Right forelimb (tissue), 1 donor: ENCODE measurements at places on chromosomes 6 and 20.

DNA sequence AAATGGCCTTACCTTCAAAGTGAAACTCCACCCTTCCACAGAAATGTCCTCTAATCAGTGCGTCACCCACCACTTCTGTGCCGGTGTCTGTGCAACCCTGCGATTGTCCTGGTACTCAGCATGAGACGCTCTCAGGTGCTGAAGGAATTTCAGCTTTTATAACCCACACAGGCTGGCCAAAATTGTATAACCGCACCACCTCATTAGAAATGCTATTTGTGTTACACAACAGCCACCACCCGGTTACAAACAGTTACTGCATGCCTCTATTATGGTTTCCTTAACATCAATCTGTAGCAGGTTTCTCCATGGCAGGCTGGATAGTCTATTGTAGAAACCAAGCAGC is 51.5 kb downstream of the SLC23A2 start:
- no peak for DNase-seq

DNA sequence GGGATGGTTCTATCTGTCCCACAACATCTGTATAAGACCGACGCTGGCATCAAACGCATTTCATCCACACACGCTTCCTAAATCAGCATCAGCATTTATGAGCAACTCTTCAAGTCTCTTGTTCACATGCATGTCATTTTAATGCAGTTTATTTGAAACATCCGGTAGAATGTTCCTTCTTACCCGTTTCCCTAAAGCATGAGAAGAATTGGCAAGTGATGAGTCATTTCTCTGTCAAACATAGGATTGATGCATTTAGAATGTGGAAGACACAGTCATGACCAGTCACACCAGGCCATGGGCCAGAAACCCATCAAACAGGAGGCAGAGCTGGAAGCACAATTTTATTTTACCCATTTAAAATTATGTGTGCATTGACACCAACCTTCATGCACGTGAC is 122.8 kb downstream of the UST start:
- DNase-seq, result no peak

- DNase-seq, result no peak
Observed at GRCh38 chr20:57802765-57803507, 93.1 kb upstream of the PMEPA1 start.

DNA sequence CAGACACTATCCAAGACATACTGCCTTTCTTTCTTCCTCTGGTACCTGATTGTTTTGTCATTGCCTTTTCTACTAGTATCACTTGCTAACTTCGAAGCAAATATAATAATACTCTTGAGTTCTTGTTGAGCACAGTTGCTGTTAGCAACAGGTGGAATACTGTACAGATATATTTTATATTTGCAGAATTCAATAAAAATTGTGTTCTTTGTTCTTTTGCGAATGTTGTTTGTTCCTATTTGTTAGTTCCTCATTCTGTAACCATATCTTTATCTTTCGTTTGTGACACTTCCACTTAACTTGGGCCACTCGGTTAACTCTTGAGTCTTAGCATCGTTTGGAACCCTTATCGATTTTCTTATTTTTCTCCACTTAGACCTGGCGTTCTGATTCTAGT is 868 bp downstream of the CYB5R4 start:
- DNase-seq, result no peak

- DNase-seq, result no peak
Observed at GRCh38 chr6:156852858-156853216, 75.7 kb downstream of the ARID1B start.

GRCh38 chr6:57075092-57075491 is 14.9 kb upstream of the ZNF451 start:
- DNase-seq, result no peak

- DNase-seq, result no peak
Observed at GRCh38 chr6:134295953-134296553, 21.9 kb downstream of the SGK1 start.

GRCh38 chr6:131789219-131789618 is 18.6 kb upstream of the ENPP1 start:
- DNase-seq, result no peak

GRCh38 chr20:44247131-44247571 is at the start of gene GDAP1L1:
TSS of gene GDAP1L1 (plus strand) at chr20:44247308. CDS start at chr20:44247335, 27 bp downstream.
- DNase-seq, result no peak

DNA sequence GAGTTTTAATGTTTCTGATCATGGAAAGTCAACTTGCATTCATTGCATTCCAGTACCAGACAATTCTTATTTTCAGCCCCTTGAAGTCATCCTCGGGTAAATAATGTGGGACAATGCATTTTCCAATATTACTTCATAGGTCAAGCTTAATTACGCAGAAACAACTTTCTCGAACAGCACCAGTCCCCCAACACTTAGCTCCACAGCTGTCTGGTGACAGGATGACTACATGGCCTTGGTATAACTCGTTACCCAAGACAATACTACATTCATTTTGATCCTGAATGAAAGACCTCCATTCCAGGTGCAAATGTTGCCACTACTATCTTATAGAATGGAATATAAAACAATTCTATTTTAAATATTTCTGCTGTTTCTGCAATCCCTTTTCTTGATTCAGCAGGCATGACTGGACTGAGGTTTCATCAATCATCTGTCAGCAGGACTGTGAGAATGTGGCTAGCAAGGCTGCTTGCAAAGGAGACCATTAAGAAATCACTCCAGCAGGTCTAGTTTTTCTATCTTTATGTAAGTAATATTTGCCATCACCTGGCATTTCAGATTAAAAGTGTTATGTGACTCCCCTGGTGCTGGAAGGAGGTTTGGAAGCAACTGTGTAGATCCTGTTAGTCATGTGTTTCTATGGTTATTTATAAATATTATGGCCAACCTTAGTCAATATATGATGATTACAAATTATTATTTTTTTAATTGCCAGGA is 147.9 kb downstream of the HAO1 start:
- no peak for DNase-seq

DNA sequence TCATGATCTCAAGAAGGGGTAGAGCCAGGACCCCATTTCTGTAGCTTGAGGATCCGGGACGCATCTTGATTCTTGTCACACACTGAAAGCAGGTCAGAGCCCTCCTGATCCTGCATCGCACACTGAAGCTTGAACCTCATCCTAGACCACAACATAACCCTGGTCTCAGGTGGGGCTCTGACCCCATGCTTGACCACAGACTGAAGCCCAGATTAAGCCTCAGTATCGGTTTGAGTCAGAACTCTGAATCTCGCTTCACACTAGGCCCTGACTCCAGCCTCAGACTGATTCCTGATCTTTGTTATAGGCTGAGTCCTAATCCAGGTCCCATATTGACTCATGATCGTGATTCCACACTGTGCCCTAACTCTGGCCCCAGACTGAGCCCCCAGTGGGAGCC is 8.5 kb upstream of the RSPO4 start:
- DNase-seq, result no peak

DNA sequence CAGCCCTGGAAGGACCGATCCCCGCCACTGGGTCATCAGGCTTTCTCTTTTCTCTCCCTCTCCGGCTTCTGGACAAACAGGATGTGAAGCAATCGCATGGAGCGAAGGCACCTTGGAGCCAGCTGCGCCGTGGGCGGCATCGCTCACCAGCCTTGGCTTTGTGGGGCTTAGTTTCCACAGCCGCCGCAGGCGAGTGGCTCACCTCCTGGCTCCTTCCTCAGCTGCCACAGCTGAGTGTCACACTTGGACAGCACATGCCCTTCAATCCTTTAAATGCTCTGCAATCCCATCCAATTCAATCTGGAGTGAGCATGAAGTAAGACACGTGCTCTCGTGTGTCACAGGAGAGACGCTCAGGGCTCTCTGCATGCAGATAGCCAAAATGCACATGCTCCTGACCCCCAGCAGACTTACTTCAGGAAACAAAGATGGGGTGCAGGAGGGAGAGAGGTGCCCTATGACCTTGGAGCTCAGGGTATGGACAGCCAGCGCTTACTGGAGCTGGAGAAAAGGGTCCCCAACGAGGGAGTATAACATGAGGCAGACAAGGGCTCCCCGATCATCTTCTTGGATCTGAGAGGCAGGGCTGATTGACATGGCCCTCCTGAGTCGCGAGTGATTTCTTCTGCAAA is 70.9 kb downstream of the BMP7 start:
- DNase-seq, result no peak

GRCh38 chr6:157659536-157660271 is 163.3 kb upstream of the SNX9 start:
- peak; percentile 35 for DNase-seq

DNA sequence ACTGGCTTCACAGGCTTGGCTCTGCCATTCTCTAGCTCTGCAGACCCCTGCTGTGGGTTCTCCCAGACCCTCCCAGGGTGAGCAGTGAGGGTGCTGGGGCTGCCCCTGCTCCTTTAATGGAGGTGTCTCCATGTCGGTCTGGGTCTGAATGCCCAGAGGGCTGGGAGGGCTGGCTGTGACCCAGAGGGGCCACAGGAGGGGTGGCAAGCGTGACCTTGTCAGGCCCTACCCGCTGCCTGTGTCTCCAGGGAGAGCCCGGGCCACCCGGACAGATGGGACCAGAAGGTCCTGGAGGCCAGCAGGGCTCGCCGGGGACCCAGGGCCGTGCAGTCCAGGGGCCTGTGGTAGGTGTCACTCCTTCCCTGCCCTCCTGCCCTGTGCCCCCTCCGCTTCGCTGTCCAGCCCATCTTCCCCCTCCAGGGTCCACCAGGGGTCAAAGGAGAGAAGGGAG is 32.1 kb downstream of the COL20A1 start:
- no peak for DNase-seq
